ENCODE measurements at places on chromosomes 4 and X.

DNA sequence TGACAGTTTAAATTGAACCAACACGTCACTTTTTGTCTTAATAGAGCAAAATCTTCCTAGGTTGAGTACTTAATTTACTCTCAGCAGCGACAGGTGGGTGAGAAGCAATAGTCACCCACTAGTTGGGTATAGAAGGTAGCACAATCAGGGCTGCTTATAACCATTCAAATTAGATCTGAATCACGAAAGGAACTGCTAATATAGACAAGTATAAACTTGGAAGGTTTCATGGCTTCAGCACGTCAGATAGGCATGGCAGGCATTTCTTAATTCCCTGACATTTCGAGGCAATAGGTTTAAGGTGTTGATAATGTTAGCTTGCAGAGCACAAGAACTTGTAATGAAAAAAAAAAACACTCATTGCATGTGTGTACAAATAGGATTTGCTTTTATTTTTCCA, 853.4 kb downstream of the PCDH7 start:
- no peak for DNase-seq

GRCh38 chrX:149513825-149514428, 8.8 kb upstream of the IDS start:
- DNase-seq = peak; percentile 24

DNA sequence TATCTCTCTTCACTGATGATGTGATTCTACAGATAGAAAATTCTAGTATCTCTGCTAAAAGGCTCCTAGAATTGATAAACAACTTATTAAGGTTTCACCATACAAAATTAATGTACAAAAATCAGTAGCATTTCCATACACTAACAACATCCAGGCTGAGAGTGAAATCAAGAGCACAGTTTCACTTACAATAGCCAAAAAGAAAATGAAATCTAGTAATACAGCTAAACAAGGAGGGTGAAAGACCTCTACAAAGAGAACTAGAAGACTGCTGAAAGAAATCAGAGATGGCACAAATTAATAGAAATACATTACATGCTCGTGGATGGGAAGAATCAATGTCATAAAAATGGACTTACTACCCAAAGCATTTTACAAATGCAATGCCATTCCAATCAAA, 751.9 kb downstream of the FSTL5 start:
- no peak for DNase-seq

GRCh38 chrX:106415276-106415895, 196.4 kb upstream of the RADX start:
- DNase-seq = peak; percentile 24

DNA sequence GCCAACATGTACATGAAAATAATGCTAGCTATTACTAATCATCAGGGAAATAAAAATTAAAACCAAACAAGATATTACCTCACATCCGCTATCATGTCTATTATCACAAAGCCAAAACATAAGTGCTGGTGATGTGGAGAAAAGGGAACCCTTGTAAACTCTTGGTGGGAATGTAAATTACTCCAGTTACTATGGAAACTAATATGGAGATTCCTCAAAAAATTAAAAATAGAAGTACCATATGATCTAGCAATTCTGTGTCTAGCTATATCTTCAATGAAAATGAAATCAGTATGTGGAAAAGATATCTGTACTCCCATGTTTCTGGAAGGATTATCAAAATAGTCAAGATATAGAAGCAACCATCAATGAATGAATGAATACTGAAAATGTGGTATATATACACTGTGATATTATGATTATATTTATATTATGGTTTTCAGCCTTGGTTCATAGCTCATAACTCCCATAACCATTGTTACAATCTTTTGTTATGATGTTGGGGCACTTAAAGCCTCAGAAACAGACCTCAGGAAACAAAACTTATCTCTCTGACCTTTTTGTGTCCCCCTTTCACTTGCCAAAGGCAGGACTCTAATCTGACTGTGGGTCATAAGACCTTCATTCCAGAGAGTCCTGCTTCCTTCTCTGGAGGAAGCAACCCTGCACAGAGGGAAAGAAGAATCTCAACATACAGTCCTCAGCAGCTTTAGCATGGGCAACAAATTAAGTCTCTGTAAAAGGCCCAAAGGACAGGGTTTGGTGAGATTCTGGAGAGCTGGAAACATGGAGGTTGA, 933.2 kb downstream of the ADGRL3 start:
- DNase-seq = no peak

DNA sequence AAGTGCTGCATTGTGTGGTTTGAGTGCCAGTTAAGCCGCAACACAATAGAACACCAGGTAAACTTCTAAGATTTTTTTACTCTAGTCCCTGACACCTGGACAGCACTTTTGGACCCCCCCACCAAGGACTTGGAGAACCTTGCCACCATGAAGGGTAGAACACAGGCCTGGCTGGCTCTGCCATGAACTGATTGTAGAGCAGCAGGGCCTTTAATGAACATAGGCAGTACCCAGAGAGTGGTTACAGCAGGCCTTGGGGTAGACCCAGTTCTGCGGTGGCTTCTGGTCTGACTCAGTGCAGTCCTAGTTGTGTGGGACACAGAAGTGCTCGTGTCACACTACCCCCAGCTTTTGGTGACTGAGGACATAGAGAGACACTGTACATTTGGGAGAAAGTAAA, 648.3 kb downstream of the PCDH19 start:
- DNase-seq = no peak

DNA sequence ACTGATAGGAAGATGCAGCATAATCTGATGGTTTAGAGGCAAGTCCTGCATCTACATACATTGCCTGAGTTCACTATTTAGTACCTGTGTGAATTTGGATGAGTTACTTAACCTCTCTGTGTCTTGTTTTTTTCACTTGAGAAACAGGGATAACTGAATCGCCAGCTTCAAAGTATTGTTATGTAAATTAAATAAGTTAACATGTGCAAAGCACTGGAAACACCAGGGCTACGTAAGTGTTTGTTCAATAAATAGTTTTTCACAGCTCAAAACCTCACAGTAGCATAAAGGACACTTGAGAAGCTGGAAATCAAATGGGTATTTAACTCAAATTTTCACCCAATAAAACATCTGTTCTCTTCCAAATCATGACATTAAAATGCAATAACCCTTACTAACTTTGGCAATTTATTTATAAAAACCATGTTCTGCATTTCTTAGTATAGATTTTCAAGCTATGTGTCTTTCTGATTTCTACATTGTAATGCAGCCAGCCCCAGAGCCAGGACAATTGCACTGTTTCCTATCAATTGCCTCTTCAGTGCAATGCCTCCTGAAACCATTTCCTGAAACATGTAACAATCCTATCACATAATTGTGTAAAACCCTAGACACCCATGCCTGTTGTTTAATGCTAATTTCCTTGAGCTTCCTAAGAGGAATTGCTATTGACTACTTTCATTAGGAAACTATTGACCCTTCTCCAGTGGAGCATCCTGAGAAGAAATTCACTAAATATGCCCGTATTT, 177.1 kb downstream of the UNC5C start:
- no peak for DNase-seq

- no peak for DNase-seq
Observed at GRCh38 chr4:148686449-148686848, 244.2 kb upstream of the NR3C2 start.

GRCh38 chrX:52346174-52347165, 22.4 kb upstream of the XAGE2 start:
- no peak for DNase-seq

GRCh38 chr4:5955201-5955821, 62.4 kb upstream of the CRMP1 start:
- DNase-seq = no peak

DNA sequence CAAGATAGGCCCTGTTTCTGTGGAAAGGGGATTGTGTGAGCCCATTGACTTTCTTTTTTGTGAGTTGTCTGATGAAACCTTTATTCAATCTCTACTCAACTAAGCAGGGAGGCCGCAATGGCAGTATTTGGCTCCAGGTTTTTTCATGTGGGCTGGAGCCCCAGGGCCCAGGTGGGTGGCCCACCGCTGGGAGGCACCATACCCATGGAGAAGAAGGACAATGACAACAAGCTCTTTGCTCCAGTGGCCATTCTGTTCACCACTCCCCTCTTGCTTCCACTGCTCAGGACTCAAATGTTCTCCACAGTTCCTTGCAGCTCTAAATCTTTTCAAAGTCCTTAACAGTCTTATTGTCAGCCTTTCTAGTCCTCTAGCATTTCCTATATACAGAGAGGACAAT, 54.1 kb downstream of the HOPX start:
- DNase-seq = no peak

GRCh38 chr4:82648356-82648755, 86.6 kb upstream of the TMEM150C start:
- no peak for DNase-seq

GRCh38 chr4:13989501-13989900, 362.0 kb upstream of the BOD1L1 start:
- no peak for DNase-seq

GRCh38 chrX:122113376-122113775, 1066.0 kb downstream of the GLUD2 start:
- no peak for DNase-seq

- no peak for DNase-seq
Observed at GRCh38 chrX:124488412-124489161, 142.2 kb downstream of the SH2D1A start.

GRCh38 chr4:71171592-71171991, 167.2 kb upstream of the SLC4A4 start:
- no peak for DNase-seq

DNA sequence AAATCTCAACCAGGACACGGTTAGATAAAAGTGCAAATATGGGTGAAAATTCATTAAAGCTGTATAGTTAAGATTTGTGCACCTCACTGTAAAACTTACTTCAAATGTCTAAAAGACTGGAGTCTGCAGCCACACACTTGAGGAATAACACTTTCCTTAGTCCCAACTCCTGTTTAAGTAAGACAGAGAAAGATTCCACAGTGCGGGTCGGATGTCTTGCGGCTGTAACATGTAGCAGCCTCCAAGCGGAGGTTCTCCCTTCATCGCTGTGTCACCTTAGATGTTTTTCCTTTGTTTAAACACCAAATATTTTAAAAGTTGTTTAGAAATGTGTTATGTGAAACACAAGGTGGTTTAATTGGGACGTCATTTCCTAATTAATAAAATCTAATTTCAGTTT, 905 bp upstream of the MAEA start:
- DNase-seq = no peak

GRCh38 chr4:89837993-89838390, 1.0 kb upstream of the SNCA start:
- peak; percentile 6 for DNase-seq

GRCh38 chr4:184039963-184040383, 134.9 kb downstream of the STOX2 start:
- DNase-seq = no peak

- DNase-seq = no peak
Observed at GRCh38 chr4:1202526-1203011, 30.2 kb upstream of the SPON2 start.

GRCh38 chr4:153296040-153296823, 48.3 kb upstream of the MND1 start:
- peak; percentile 87 for DNase-seq

DNA sequence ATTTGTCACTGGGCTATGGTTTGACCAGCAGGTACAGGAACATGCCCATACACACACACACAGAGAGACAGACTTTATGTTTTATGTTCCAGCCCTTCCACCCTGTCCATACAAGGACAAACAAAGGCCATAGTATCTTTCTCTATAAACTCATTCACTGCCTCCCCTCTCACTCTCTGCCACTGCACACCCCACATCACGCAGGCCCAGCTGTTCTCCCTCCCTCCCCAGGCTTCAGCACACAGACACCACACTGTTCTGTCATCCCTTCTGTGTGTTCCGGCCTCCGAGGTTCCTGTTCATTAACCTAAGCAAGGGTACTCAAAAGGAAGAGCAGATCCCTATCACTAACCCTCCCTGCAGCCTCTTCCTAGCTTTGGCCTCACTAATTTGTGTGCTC, 17.8 kb downstream of the LAS1L start:
- DNase-seq = no peak

GRCh38 chrX:39705290-39705689, 392.5 kb downstream of the BCOR start:
- DNase-seq = peak; percentile 84

DNA sequence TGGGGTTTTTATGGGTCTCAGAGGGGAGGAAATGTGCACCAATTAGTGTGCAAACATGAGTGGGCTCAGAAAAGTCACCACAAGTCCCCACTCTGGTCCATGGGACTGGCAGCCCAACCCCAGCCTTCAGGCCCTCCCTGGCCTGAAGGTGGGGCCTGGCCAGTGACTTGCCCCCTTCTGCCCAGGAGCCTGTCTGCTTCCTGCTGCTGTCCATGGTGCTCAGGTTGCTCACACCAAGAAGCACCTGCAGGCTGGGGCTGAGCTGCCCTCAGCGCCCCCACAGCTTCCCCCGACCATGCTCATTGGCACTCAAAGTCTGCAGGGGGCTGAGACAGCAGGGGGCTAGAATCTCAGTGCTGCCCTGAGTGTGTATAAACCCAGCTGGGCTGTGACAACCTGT, 30.6 kb upstream of the GC start:
- no peak for DNase-seq

DNA sequence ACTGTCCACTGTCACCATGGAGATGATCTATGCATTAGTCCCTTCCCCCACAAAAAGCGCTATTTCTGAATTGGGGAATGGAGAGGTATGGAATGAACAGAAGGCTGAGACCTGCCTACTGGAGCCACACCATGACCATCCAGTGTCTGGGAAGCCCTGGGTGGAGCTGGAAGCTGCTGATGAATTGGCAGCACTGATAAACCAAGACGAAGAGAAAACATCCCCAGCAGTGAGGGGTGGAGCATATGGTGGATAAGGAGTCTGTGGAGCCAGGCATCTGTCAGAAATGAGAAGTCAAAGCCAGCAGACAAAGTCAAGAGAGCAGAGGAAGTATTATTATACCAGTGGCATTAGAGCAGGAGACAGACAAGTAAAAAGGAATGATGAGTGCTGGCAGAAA, 13.2 kb downstream of the CC2D2A start:
- no peak for DNase-seq

DNA sequence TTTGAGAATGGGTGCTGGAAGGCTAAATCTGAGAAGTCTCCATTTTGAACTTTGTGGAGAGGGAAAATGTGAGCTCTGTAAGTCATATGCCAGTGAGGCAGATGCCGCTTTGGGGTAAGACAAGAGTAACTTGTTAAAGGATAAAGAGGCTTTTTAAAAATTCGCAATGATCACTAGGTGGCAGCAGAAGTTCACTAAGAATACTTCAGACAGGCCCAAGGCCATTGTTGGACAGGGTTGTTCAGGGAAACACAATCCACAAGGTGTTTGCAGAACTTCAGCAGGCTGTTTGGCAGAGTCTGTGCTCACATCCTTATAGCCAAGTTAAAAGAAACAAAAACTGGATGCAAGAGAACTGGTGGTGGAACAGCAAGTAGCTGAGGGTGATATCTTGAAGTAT, 13.7 kb upstream of the PIGA start:
- DNase-seq = peak; percentile 49

DNA sequence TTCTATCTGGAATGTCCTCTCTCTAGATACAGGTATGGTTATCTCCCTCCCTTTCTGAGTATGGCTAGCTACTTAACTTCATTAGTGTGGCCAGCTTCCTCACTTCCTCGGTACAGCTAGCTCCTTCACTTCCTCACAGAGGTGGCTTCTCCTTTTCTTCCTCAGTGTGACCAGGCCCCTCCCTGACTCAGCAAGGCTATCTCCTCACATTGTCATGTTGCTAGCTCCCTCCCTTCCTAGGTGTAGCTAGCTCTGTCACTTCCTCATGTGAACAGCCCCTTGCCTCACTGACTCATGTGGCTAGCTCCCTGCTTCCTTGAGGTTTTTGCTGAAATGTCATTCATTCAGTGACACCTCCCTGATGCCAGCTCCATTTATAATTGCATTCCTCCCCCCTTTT, 67.3 kb upstream of the DDIT4L start:
- no peak for DNase-seq

- peak; percentile 19 for DNase-seq
Observed at GRCh38 chr4:100983426-100983825, 363.9 kb downstream of the PPP3CA start.
